ENCODE measurements at places on chromosomes 13 and 19.

DNA sequence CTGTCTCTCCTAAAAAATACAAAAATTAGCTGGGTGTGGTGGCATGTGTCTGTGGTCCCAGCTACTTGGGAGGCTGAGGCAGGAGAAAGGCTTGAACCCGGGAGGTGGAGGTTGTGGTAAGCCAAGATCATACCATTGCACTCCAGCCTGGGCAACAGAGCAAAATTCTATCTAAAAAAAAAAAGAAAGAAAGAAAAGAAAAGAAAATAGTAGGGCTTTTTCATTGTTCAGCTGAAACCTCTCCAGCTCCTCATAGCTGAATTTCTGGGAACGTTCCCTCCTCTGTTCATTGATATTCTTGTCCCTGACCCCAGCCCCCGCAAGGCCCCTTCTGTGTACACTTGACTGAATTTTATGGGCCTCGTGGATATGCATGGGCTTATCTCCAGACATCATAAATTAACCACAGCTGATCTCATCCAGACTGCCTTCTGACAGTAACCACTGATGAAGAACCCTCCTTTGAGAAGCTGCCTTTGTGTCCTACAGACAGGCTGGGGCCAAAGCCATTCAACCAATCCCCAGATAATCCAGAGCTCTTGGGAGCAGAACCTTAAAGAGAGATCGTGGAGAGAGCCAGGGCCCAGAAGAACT is at the start of gene ELSPBP1:
ELSPBP1 (plus strand) TSS at position 424 of the 594 bp plus-strand sequence. CDS start 14,036 bp downstream, outside the sequence.
- no peak for DNase-seq

DNA sequence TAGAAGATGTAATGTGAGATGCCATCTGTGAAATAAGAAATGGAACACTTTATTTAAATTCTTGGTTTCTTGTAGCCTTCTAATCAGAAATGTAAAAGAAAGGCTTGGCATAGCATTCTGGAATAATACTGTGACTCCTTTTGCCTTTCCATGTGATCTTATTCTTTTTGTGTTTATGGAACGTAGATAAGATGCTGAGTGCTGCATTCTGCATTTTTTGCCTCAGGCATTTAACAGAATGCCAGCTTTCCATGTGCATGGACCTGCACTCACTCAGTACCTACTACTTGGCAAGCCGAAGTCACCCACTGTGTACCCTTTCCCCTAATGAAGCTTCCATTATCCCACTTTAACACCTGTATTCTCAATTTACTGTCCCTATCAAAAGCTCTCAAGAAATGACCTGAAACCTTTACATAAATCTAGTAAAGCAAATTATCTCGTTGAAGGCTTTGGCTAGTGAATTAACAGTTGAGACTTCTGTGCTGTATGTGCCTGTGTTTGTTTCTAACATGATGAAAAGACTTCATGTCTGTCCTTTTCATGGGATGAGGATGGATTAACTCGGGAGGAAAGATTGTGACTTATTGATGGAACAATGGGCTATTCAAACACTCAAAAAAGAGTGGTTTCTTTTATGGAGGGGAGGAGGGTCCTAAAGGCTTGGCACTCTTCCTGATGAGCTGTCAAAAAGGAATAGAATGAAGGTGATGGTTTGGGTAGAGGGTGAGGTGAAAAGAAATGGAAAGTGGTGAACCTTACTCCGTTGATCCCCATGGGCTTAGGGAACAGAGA is 44.7 kb upstream of the FRY start:
- DNase-seq: no peak

DNA sequence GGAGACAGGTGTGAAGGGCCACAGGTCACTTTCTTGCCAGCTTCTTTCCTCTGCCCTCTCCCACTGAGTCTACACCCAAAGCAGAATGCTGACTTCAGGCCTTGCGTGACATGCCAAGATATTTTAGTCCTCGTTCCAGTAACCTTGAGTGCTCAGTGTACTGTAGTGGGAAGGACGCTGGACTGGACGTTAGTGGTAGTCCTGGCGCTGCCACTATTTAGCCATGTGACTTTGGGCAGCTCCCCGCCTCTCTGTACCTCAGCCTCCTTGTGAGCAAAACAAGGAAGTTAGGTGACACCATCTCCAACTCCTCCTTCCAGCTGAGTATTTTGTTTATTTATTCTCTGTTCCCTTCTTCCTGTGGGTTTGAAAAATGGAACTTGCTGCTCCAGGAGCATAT is 86.1 kb downstream of the FRY start:
- no peak for DNase-seq

- DNase-seq: no peak
Measured at GRCh38 chr19:55692681-55693081, 17.7 kb downstream of the EPN1 start.

- no peak for DNase-seq
Measured at GRCh38 chr19:17482877-17483604, 12.7 kb downstream of the SLC27A1 start.

DNA sequence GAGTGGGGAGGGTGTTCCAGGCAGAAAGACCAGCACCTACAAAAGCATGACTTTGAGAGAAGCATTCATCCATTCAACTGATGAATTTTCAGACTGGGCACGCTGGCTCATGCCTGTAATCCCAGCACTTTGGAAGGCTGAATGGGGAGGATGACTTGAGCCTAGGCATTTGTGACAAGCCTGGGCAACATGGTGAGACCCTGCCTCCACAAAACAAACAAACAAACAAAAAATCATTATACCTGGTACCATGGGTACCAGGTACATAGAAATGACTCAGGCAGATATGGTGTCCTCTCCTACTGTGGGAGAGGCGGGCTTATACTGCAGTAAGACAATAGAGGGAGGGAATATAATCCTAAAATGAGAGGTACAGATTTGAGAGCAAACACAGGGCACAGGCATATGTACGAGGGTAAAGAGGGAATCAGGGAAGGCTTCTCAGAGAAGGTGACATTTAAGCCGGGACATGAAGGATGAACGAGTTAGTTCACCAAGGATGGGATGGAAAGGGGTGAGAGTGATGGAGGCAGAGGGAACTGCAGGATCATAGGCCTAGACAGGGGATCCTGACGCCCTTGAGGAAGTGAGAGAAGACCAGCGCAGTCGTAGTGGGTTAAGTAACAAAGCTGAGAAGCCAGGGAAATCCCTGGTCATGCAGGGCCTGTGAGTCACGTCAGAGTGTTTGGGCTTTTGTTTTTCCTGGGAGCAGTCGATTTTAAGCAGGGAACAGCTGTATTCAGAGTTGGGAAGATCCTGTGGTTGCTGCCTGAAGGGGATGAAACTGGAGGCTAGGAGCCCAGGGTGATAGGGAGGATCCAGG is 2.9 kb downstream of the CYP2S1 start:
- no peak for DNase-seq

All from stimulated activated CD4-positive, alpha-beta T cell treated with anti-CD3 and anti-CD28 coated beads, TNF-alpha, amount 100 ng/mL, for 1 hour (primary cell).